ENCODE measurements at places on chromosomes 5 and 9. TPM values are rescaled to one million over a fixed set of nuclear protein-coding genes. Genes with fewer than 3 reads are reported as not detected.

The EPB41L4A gene
- total RNA-seq, result 12.4 TPM

The CACNA1B gene
- not detected for total RNA-seq

The TMEM174 gene
- total RNA-seq, result not detected

The ADGRV1 gene
- not detected for total RNA-seq

The INSL4 gene
- not detected for total RNA-seq

The ACTBL2 gene
- total RNA-seq, result 0.10 TPM

The ANP32B gene
- total RNA-seq, result 245 TPM

The CLTA gene
- 218 TPM for total RNA-seq

Data from MCF 10A (cell line).